ENCODE measurements at places on chromosomes 16 and 17. TPM values are rescaled to one million over a fixed set of nuclear protein-coding genes. Genes with fewer than 3 reads are reported as not detected.

Gene MYH4
- not detected for total RNA-seq

Gene TBC1D3E
- total RNA-seq, result not detected

Gene C16orf96
- 0.02 TPM for total RNA-seq

Gene PLXDC1
- total RNA-seq, result 0.28 TPM

Gene IL21R
- 0.03 TPM for total RNA-seq

Gene ASGR2
- total RNA-seq, result 0.07 TPM

Gene ABCC12
- total RNA-seq, result 0.02 TPM

Gene SDR42E1
- 1.2 TPM for total RNA-seq

Gene TMC5
- total RNA-seq, result 6.8 TPM

Gene HOXB9
- 7.1 TPM for total RNA-seq

Gene FAM117A
- total RNA-seq, result 1.8 TPM

Gene GIT1
- 81.9 TPM for total RNA-seq

Gene HBA2
- 0.62 TPM for total RNA-seq

Gene HEXIM2
- total RNA-seq, result 13.0 TPM

Gene MYH8
- total RNA-seq, result not detected

Gene ZKSCAN2
- total RNA-seq, result 2.0 TPM

Gene TPSAB1
- not detected for total RNA-seq

Gene RCVRN
- not detected for total RNA-seq

Gene PDE6G
- total RNA-seq, result 2.4 TPM

Gene TBX21
- total RNA-seq, result 0.25 TPM

Gene CTRB1
- total RNA-seq, result not detected

Gene HOXB4
- 0.12 TPM for total RNA-seq

Gene ODAD4
- 1.2 TPM for total RNA-seq

Gene CDK3
- 4.1 TPM for total RNA-seq

Gene HP
- not detected for total RNA-seq

Gene MEOX1
- total RNA-seq, result not detected

Gene CCL17
- not detected for total RNA-seq

Gene SLC22A31
- total RNA-seq, result 1.0 TPM

Gene NPIPB9
- 1.3 TPM for total RNA-seq

Gene SPATA22
- total RNA-seq, result not detected

Gene PRDM7
- 0.02 TPM for total RNA-seq

Gene HLF
- 0.07 TPM for total RNA-seq

Gene HEATR9
- not detected for total RNA-seq

Gene CCDC137
- 59.3 TPM for total RNA-seq

Gene OTOP3
- not detected for total RNA-seq

Gene ADAMTS18
- total RNA-seq, result 0.02 TPM

Gene PDILT
- total RNA-seq, result not detected

Gene SPIRE2
- total RNA-seq, result 5.2 TPM

Gene ZG16B
- total RNA-seq, result 0.37 TPM

Gene CDRT15
- total RNA-seq, result not detected

Gene TMEM220
- 2.0 TPM for total RNA-seq

Gene HOXB1
- not detected for total RNA-seq

Gene SOX15
- total RNA-seq, result 0.16 TPM

Gene TPSD1
- not detected for total RNA-seq

Gene TBX4
- 0.15 TPM for total RNA-seq

Gene EPX
- not detected for total RNA-seq

Measured in A549 treated with AZD2906 at 1 μM for 4 hours (cell line).